ENCODE measurements at places on chromosomes 16 and 17.

- no peak for DNase-seq
These were observed 48.0 kb upstream of the METRNL start for GRCh38 chr17:83031321-83031945.

- no peak for DNase-seq
These were observed 16.4 kb upstream of the CUEDC1 start for GRCh38 chr17:57971572-57971971.

GRCh38 chr17:50108556-50108955 is 13.4 kb downstream of the PDK2 start:
- DNase-seq: peak; percentile 58

GRCh38 chr16:17283016-17283415 is 187.7 kb downstream of the XYLT1 start:
- no peak for DNase-seq

DNA sequence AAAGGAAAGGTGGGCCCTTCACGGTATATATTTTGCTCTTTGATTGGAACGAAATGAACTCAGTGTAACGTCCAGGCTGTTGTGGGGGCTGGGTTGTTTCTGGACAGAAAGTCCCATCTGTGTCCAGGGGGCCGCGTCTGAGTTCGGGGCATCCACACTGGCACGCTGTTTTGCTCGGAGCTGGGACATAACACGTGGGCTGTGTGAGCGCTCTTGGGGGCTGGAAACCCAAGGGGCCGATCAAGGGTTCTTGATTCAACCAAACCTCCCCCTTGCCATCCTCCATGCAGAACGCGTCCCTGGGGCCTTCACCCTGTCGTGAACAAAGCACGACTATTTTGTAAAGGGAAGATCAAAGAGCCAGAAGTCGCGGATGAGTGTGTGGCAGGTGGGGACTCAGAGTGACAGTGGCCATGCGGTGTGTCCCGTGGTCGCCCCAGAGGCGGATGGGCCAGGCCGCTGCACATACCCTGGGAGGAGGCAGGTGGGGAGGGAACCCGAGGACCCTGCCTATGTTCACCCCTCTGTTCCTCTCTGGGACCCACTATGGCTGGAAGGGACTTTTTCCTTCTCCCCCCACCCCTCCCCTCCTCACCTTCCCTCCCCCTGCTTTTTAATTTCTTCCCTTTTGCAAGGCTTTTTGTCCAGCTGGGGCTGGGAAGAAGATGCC is 387.2 kb downstream of the SEC14L1 start:
- DNase-seq: no peak

DNA sequence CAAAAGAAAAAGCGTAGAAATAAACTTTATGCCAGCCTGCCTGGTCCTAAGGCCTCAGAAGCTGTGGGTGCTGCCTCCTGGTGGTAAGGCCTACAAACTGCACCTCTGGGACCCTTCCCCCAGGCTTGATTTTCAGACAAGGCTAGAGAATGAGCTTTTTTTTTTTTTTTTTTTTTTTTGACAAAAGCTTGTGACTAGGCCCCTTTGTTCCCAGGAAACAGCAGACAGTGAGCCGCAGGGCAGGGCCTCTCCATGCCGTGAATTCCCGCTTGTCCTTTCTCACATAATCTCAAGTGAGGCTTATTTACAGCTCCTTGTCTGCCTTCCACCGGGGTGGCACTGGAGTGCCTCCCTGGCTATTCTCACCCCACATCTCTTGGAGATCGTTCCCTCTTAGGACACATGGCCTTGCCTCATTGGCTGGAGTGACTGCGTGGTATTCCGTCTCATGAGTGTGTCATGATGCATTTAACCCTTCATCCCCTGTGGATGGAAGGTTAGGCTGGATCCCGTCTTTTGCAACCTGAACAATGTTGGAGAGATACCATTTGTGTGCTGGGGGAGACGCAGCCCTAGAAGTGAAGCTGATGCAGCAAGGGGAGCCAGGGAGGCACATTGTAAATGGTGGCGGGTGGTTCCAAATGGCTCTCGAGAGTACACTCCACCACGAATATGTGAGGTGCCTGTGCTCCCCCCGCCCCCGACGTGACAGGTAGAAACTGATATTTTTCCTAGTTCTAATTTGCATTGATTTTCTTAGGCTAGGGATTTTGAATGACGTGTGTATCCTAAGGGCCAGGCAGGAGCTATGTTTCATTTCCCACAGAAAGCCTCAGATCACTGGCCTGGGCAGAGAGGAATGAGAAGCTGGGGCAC is 49.6 kb downstream of the USP22 start:
- DNase-seq: peak; percentile 89

GRCh38 chr16:56999409-57000270 is 10.3 kb downstream of the NLRC5 start:
- DNase-seq: no peak

DNA sequence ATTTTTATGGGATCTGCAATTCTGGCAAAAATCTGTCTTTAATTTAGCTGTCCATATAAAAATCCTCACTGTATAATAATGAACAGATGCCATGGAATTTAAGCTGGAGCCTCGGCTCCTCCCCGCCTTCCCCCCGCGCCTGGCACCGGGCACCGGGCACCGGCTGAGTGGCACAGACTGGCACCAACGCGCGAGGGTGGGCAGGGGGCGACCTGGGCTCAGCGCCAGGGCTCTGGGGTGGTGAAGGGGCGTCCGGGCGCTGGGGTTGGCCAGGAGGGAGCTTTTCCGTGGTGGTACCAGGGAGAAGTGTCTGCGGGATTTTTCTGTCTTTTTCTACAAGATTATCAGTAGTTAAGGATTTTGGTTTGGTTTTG is 9.1 kb downstream of the NEUROD2 start:
- DNase-seq: no peak

DNA sequence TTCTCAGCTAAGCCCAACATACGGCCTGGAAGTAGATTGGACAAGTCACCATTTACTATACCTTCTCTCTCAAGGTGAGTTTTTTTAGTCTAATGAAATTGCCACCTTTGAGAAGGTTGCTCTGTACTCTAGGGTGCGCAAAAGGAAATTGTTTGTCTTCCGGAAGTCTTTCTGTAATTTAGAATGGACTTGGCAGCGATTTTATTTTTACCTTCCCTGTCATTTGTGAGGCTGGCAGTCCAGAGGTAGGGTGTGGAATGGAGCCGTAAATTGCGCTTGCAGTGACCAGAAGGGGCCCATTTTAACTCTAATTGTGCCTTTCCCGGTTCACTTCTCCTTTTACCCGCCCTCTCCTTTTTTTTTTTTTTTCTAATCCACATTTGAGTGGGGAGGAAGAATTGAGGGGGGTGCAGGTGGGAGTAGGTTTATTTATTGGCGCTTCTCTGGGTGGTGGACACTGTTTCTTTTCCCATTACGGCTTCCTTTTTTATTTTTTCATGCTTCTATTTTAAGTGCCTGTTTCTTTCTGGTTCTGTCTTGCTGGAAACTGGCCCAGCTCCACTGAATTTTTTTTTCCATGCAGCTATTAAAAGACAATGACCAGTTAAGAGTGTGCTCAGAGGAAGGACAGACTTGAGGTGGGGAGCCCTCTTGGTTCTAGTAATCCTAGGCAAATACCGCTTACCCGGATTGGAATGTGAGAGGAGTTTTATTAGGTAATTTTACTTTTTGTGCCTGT is 89.7 kb upstream of the CLEC18A start:
- peak; percentile 67 for DNase-seq

GRCh38 chr16:11994143-11995119 is 17.9 kb downstream of the SNX29 start:
- DNase-seq: peak; percentile 78

- no peak for DNase-seq
These were observed 39.0 kb upstream of the AKAP1 start for GRCh38 chr17:57045868-57046704.

DNA sequence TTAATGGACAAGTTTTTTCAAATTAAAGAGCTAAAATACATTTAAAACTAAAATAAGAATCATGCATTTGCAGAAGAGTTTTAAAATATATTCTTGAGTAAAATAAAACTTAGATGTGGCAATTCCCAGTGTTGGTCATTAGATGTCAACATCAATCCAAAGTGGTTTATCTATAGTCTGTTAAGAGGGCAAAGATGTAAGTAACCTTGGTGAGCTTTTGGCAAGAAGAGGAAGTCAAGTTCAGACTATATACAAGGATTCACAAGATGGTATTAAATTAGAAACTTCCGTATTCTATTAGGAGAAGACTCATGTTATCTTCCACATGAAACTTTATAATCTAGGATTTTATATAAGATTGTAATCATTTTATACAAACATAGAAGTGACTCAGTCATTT is 73.1 kb downstream of the CEP95 start:
- DNase-seq: no peak

DNA sequence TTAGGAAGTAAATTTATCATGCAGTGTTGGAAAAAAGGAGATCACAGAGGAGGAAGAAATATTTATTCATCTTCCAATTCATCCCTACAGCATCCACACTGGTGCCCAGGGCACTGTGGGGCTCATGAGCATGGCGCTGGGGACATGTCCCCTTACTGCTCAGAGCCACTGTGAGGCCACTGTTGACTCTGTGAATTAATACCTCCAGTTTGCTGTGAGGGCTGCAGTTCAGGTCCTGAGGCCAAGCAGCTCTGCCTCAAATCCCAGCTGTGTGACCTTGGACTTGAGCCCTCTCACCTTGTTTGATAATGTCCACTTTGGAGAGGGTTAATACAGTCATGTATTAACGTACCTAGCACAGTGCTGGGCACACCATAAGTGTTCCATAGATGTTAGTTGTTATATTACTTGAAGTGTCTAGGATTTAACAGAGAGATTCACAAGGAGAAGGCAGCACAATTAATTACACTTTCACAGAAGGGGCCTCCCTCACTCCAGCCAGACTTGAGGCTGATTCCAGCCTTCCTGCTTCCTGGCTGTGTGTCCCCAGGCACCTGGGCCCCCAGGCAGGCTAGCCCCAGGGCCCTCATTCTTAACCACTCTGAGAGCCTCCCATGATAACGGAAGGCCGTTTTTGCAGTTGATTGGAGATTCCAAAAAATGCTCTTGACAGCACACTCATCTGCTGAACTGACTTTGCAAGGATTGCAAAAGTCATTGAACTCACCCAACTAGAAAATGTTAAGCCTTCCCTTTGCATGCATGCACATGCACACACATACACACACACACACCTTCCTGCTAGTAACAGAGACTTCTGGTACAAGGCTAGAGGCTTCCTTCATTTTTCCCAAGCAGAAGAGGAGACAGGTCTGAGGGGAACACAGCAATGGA is 29.4 kb downstream of the KATNIP start:
- DNase-seq: no peak

DNA sequence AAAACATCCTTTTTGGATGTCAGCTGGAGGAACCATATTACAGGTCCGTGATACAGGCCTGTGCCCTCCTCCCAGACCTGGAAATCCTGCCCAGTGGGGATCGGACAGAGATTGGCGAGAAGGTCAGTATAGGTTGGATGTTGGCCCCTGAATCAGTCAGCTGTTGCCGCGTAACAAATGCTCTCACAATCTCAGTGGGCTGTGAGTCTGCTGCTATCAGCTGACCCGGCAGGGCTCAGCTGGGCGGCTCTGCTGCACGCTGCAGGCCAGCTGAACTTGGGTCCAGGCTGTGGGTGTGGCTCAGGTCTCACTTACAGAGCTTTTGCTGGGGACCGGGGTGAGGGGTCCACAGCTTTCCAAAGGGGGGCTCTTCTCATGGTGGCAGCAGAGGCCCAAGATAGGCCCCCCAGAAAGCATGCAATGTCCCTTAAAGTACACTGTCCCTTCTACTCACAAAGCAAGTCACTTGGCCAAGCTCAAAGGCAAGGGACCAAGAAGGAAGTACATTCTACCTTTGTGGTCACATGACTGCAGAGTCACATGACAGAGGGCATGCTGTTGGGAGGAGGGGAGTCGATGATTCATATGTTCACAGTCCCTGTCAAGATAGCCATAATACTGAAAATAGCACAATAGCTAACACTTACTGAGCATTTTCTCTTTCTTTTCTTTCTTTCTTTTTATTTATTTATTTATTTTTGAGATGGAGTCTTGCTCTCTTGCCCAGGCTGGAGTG is 134.2 kb downstream of the ABCC1 start:
- no peak for DNase-seq

DNA sequence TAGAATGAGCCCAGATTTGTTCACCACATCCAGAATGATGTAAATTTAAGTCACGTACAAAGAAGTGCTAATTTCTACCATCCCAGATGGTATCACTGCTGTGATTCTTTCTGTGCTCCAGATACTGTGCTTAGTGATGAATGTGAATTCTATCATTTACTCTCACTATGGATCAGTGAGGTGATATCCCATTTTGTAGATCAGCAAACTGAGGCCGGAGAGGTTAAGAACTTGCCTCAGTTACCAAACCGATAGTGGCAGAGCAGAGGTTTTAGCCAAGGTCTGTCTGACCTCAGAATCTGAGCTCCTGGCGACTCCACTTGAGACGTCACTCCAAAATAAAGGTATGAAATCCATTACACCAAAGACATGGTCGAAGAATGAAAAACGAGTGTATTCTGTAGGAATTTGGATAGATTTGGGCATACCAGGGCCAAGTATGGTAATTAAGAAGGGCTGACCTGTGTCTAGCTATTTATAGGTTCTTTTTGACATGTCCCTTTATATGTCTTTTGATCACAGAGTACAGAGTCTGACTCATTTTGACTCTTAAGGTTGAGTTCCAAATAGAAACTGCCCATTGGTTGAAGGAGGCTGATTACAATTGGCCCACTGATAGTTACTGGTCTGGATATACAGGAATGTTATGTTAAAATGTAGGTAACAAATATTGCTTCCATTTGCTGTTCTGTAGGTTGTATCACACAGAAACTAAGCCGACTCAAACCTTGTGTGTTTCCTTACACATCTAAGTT is 10.0 kb downstream of the MAP2K6 start:
- DNase-seq: no peak

GRCh38 chr17:27621942-27622559 is 8.9 kb upstream of the LGALS9 start:
- DNase-seq: no peak

GRCh38 chr17:53090770-53091169 is 732.0 kb upstream of the KIF2B start:
- no peak for DNase-seq

DNA sequence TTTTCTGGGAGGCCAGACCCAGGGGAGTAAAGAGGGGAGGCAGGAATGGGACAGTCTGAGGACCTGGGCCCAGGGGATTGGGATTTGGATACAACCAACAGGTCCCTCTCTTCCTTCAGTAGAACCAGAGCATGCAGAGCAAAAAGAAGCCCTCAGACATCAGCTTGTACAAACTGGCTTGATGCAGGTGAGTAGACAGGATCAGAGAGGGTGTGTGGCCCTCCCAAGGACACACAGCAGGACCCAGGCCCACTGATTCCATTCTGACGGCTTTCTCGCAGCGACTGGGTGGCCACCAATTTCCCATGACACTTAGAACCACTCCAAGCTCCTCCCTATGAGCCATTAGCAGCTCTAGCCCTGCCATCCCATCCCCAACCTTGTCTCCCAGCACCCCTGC is 63.6 kb downstream of the ABCC6 start:
- DNase-seq: no peak

GRCh38 chr17:4497101-4497824 is 1.4 kb upstream of the SPNS2 start:
- DNase-seq: no peak

Data from putamen (tissue), 1 donor.